ENCODE measurements at places on chromosomes 12 and 14.

DNA sequence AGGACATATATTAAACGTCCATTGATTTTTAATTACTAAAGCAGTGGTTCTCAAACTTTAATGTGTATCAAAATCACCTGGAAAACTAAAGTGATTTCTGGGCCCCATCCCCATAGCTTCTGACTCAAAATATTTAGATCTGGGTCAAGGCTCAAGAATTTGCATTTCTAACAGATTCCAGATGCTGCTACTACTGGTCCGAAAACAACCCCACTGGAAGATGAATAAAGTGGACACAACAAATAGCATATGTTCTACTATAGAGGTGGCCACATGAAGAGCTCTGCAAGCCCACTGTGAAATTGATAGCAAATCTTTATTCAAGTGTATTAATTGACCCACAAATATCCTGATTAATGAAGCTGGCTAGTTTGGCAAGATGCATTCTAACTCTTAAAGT lies 69.4 kb downstream of the SPATA7 start:
- no peaks in the 10 kb centered on the region for H3K27me3 ChIP-seq
- DNase-seq: no peak
- no peaks in the 10 kb centered on the region for H3K36me3 ChIP-seq
- H3K4me3 ChIP-seq: no peak overlapping the region
- H3K4me1 ChIP-seq: no peaks in the 10 kb centered on the region

GRCh38 chr12:46546634-46547273 lies 174.2 kb upstream of the SLC38A2 start:
- no peaks in the 10 kb centered on the region for H3K27me3 ChIP-seq
- no peak overlapping the region for H3K27ac ChIP-seq
- DNase-seq: peak; percentile 13
- H3K4me1 ChIP-seq: peaks cover 24% of the 10 kb centered on the region
- H3K36me3 ChIP-seq: no peaks in the 10 kb centered on the region
- H3K4me3 ChIP-seq: no peak overlapping the region

DNA sequence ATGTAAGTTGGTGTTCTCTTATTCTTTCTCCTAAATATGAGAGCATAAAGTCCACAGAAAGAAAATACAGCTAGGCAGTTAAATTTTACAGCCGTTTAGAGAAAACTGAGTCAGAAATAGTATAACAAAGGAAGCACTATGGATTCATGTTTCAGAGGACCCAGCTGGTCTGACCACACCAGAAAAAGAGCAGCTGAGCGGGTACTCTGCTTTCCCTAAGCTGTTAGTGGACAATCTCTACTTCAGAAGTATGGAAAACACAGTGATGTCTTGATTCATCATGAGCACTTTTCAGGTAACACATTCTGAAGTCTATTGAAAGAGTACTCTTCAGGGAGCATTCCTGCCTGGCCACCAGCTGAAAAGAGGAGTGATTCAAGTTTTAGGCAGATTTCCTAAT lies 12.4 kb downstream of the PPM1H start:
- no peak overlapping the region for H3K27ac ChIP-seq
- DNase-seq: no peak
- no peaks in the 10 kb centered on the region for H3K4me1 ChIP-seq
- no peak overlapping the region for H3K4me3 ChIP-seq
- no peaks in the 10 kb centered on the region for H3K36me3 ChIP-seq

GRCh38 chr14:95207475-95208233 lies 50.3 kb upstream of the DICER1 start:
- DNase-seq: no peak
- no peaks in the 10 kb centered on the region for H3K27me3 ChIP-seq
- H3K27ac ChIP-seq: no peak overlapping the region
- no peaks in the 10 kb centered on the region for H3K4me1 ChIP-seq
- H3K36me3 ChIP-seq: no peaks in the 10 kb centered on the region

DNA sequence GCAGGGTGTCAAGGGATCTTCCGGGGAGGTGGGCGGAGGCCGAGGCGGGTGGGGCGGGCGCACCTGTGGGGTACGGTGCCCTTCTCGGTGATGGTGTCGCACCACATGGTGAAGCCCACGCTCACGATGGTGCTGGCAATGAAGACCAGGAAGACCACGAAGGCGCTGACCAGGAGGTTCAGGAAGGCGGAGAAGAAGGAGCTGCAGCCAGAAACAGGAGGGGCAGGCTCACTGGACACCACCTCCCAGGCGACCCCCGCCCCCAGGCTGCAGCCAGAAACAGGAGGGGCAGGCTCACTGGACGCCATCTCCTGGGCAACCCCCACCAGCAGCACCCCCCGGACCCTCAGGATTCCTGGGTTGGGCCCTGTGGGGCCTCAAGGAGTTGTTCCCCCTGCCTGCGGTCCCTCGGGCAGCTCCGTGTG lies 7.6 kb downstream of the TMEM179 start:
- H3K4me3 ChIP-seq: no peak overlapping the region
- H3K36me3 ChIP-seq: no peaks in the 10 kb centered on the region
- no peak overlapping the region for H3K27ac ChIP-seq
- H3K27me3 ChIP-seq: no peaks in the 10 kb centered on the region

GRCh38 chr12:4379405-4379804 lies at the start of gene FGF23:
FGF23 (minus strand) TSS chr12:4379712; CDS start chr12:4379582, 130 bp downstream.
- no peaks in the 10 kb centered on the region for H3K36me3 ChIP-seq

DNA sequence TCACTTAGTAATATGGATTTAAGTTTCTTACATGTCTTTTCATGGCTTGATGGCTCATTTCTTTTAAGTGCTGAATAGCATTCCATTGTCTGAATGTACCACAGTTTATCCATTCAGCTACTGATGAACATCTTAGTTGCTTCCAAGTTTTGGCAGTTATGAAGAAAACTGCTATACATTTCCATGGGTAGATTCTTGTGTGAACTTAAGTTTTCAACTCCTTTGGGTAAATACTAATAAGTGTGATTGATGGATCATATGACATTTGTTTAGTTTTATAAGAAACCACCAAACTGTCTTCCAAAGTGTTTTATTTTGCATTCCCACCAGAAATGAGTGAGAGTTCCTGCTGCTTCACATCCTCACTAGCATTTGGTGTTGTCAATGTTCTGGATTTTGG lies 119.2 kb downstream of the NAV3 start:
- H3K27me3 ChIP-seq: no peaks in the 10 kb centered on the region
- no peaks in the 10 kb centered on the region for H3K36me3 ChIP-seq
- no peak for DNase-seq
- H3K4me1 ChIP-seq: no peaks in the 10 kb centered on the region
- H3K4me3 ChIP-seq: no peak overlapping the region

DNA sequence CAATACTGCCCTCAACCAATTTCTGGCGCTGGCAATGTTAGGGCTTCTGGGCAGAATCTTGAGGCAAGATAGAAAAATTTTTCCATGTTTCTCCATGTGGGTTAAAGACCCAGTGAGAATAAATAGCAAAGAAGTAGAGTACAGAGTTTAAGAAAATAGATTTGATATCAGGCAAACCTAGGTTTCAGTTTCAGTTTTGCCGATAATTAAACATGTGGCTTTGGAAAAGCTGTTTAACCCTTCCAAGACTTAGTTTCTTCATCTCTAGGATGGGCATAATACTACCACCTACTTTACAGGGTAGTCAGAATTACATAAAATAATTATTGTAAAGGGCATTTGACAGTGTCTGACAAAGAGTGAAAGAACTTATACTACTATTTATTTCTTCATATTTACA lies 360.4 kb downstream of the PCNX1 start:
- H3K27me3 ChIP-seq: no peaks in the 10 kb centered on the region
- peak overlapping the region; percentile 47 for H3K4me3 ChIP-seq
- no peaks in the 10 kb centered on the region for H3K4me1 ChIP-seq
- H3K27ac ChIP-seq: no peak overlapping the region
- DNase-seq: no peak
- H3K36me3 ChIP-seq: no peaks in the 10 kb centered on the region

- DNase-seq: peak; percentile 8
- H3K27me3 ChIP-seq: no peaks in the 10 kb centered on the region
- no peaks in the 10 kb centered on the region for H3K4me1 ChIP-seq
- H3K36me3 ChIP-seq: no peaks in the 10 kb centered on the region
Measured at GRCh38 chr14:99393059-99393655, 87.5 kb downstream of the SETD3 start.

GRCh38 chr12:111687255-111687654 lies 1.4 kb downstream of the ACAD10 start:
- no peak overlapping the region for H3K4me3 ChIP-seq
- H3K27me3 ChIP-seq: no peaks in the 10 kb centered on the region
- H3K36me3 ChIP-seq: no peaks in the 10 kb centered on the region
- no peak for DNase-seq
- peaks cover 17% of the 10 kb centered on the region for H3K4me1 ChIP-seq
- H3K27ac ChIP-seq: peak overlapping the region; percentile 83

GRCh38 chr12:63276537-63277365 lies 125.8 kb upstream of the AVPR1A start:
- no peak for DNase-seq
- H3K4me3 ChIP-seq: no peak overlapping the region
- no peak overlapping the region for H3K27ac ChIP-seq
- no peaks in the 10 kb centered on the region for H3K36me3 ChIP-seq

- no peaks in the 10 kb centered on the region for H3K27me3 ChIP-seq
- DNase-seq: no peak
- no peak overlapping the region for H3K4me3 ChIP-seq
- no peak overlapping the region for H3K27ac ChIP-seq
Measured at GRCh38 chr12:20523658-20524057, 155.3 kb downstream of the PDE3A start.

GRCh38 chr12:69019910-69020309 lies 86.9 kb upstream of the CPM start:
- H3K27ac ChIP-seq: no peak overlapping the region
- no peaks in the 10 kb centered on the region for H3K4me1 ChIP-seq
- no peak overlapping the region for H3K4me3 ChIP-seq
- H3K36me3 ChIP-seq: no peaks in the 10 kb centered on the region
- no peaks in the 10 kb centered on the region for H3K27me3 ChIP-seq

- no peaks in the 10 kb centered on the region for H3K4me1 ChIP-seq
- no peak overlapping the region for H3K27ac ChIP-seq
- H3K27me3 ChIP-seq: no peaks in the 10 kb centered on the region
- no peak for DNase-seq
- no peak overlapping the region for H3K4me3 ChIP-seq
Measured at GRCh38 chr12:80299976-80300375, 144.1 kb upstream of the PTPRQ start.

GRCh38 chr12:77996670-77997069 lies 166.0 kb downstream of the NAV3 start:
- no peaks in the 10 kb centered on the region for H3K27me3 ChIP-seq
- no peak for DNase-seq
- H3K4me3 ChIP-seq: no peak overlapping the region
- no peaks in the 10 kb centered on the region for H3K4me1 ChIP-seq
- H3K27ac ChIP-seq: no peak overlapping the region
- no peaks in the 10 kb centered on the region for H3K36me3 ChIP-seq

- no peak for DNase-seq
- H3K27me3 ChIP-seq: no peaks in the 10 kb centered on the region
- H3K36me3 ChIP-seq: no peaks in the 10 kb centered on the region
- H3K27ac ChIP-seq: no peak overlapping the region
- H3K4me1 ChIP-seq: peaks cover 18% of the 10 kb centered on the region
Measured at GRCh38 chr14:99681832-99682148, 2.3 kb upstream of the CYP46A1 start.

- peak overlapping the region; percentile 80 for H3K4me3 ChIP-seq
- peak overlapping the region; percentile 87 for H3K27ac ChIP-seq
- H3K36me3 ChIP-seq: peaks cover 45% of the 10 kb centered on the region
- peaks cover 16% of the 10 kb centered on the region for H3K4me1 ChIP-seq
Measured at GRCh38 chr14:39175445-39176262, 600 bp downstream of the PNN start.

DNA sequence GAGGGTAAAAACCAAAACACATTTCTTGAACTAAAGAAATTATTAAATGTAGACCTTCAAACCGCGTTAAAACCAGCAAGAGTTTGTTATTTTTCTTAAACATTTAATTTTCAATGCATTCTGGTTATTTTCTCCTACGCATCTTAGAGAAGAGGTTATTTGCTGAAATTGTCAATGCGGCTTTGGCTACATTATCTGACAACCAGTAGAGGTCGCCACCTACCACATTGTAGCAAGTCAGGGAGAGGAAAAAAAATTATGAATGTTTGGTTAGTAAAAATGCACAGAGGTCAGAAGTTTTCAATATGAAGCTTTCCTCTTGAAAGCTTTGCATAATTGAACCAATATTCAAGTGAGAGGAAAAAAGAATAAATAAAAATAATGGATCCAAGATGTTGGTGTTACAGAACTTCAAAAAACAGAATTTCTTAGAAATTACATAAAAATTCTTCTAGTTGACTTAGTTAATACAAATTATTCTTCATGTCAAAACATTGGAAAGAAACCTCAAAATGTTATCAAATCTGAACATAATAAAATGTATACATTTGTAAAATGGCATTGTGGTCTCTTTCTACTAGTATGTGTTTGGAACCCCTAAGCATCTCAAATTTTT lies 159.4 kb upstream of the TMTC2 start:
- no peak overlapping the region for H3K4me3 ChIP-seq
- no peak for DNase-seq
- no peaks in the 10 kb centered on the region for H3K4me1 ChIP-seq
- no peak overlapping the region for H3K27ac ChIP-seq
- no peaks in the 10 kb centered on the region for H3K36me3 ChIP-seq
- H3K27me3 ChIP-seq: no peaks in the 10 kb centered on the region

DNA sequence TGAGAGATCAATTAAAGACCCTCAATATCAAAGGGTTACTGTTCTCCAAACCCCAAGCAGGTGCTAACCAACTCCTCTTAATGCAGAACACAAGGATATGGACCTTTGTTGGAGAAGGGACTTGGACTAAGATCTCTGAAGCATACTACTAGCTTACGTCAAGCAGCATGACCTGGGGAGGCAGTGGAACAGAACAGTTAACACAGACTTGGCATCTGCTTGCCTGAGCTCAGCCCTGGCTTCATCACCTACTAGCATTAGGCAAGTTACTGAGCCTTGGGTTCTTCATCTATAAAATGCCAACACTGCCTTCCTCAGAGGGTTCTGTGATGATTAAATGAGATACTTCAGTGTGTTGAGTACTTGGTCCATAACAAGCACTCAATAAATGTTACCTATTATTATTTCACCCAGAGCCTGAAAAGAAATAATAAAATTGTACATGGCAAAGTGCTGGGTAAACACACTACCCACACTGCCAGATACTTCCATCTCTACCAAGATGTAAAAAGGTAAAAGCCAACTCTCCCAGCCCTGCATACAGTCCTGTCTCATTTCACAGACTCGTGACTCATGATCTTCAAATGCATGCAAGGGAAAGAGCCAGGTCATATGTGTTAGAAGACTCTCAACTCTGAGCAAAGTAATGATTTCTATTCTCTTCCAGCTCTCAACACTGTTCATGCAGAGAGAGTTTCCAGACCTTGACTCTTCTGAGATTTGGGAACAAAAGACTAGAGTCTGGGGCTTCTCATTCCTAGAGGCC lies 39.7 kb downstream of the FMNL3 start:
- no peaks in the 10 kb centered on the region for H3K36me3 ChIP-seq
- H3K27me3 ChIP-seq: no peaks in the 10 kb centered on the region

- no peak overlapping the region for H3K4me3 ChIP-seq
- H3K27me3 ChIP-seq: no peaks in the 10 kb centered on the region
- no peaks in the 10 kb centered on the region for H3K4me1 ChIP-seq
- H3K27ac ChIP-seq: no peak overlapping the region
- no peak for DNase-seq
Measured at GRCh38 chr12:78194448-78194847, 363.8 kb downstream of the NAV3 start.

GRCh38 chr12:45756666-45757065 lies 27.2 kb downstream of the ARID2 start:
- no peak overlapping the region for H3K4me3 ChIP-seq
- H3K27me3 ChIP-seq: no peaks in the 10 kb centered on the region
- no peaks in the 10 kb centered on the region for H3K36me3 ChIP-seq

GRCh38 chr14:83042858-83043257 lies 1509.2 kb upstream of the SEL1L start:
- H3K36me3 ChIP-seq: no peaks in the 10 kb centered on the region
- no peak overlapping the region for H3K27ac ChIP-seq
- DNase-seq: no peak
- H3K27me3 ChIP-seq: no peaks in the 10 kb centered on the region
